ENCODE measurements at places on chromosomes 1 and 21.
A peak's percentile ranks its signal among the peaks of the same experiment; 100 is the strongest.

- DNase-seq: no peak
These were observed 41.2 kb upstream of the CR1L start for GRCh38 chr1:207603777-207604176.

- DNase-seq: no peak
These were observed 87.7 kb upstream of the C1orf174 start for GRCh38 chr1:3987669-3988235.

DNA sequence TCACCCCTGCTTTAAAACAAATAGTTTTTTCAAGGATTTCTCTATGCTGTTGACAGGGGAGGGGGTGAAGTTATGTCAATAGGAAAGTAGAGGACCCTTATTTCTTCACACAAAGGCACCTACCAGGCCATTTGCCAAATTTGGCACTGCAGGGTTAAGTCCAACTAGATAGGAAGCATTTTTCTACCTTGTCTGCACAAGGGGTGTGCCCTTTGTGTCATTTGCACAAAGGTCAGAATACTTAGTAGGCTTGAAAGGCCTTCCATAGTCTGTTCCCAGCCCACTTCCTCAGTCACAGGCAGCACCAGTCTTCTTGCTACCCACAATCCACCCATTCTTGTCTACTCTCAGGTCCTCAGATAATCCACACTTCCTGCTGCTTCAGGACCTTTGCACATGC is 7.0 kb downstream of the TACSTD2 start:
- no peak for DNase-seq

DNA sequence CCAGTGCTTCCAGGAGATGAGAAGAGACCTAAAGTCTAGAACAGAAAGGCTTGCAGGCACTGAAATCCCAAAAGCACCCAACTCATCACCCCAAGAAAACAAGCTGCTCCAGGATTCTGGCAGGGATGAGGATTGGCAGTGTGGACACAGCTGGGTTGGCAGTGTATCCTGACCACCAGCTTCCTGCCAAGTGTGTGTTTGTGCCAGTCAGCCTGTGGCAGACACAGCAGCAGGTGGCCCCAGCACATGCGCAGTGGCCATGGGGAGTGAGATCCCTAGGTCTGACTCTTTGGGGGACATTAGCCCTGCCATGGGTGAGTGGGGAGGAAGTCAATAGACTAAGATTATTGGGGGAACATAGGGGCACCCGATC is 8.7 kb upstream of the SNAPIN start:
- no peak for DNase-seq

DNA sequence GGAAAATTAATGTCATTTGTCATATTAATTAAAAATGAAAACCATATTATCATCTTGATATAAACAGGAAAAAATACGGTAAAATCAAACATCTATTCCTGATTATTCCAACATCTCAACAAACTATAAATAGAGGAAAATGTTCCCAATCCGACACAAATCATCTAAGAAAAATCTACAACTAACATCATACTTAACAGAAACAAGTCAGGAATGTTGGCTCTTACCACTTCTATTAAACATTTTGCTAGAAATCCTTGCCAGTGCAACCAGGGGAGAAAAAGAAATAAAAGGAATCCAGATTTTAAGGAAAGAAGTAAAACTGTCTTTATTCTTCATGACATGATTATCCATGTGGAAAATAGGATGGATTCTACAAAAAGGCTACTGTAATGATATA is 77.0 kb upstream of the IRF2BP2 start:
- DNase-seq: no peak

DNA sequence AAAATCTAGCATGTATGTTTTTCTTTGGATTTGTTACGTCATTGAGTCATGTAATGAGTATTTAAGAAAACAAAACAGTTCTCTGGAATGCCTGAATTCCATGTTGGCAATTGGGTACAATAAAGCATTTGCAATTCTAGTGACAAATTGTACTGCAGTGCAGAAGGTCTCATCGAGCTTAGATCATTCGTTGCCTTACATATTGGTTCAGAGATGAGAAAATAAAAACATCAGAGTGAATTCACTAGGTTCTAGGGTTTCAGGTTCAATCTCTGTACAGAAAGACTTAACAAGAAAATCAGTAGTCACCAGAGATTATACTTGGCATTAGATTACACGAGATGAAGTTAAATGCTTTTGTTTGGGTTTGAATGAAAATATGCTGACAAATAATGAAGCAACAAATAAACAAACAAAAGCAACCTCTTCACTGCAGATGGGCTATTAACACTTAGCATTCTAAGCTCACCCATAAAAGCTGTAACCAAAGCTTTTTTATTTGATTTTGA is 124.7 kb downstream of the RYR2 start:
- no peak for DNase-seq

- DNase-seq: no peak
These were observed 473 bp upstream of the BRDT start for GRCh38 chr1:91948501-91949355.

DNA sequence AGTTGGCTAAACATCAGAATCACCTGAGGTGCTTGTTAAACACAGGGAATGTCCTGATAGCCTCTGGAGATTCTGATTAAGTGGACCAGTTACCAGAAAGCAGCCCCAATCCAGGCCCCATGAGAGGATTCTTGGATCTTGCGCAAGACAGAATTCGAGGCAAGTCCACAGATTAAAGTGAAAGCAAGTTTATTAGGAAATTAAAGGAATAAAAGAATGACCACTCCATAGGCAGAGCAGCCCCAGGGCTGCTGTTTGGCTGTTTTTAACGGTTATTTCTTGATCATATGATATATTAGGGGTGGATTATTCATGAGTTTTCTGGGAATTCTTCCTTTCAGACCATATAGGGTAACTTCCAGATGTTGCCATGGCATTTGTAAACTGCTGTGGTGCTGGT is 176.2 kb downstream of the ROR1 start:
- DNase-seq: no peak

DNA sequence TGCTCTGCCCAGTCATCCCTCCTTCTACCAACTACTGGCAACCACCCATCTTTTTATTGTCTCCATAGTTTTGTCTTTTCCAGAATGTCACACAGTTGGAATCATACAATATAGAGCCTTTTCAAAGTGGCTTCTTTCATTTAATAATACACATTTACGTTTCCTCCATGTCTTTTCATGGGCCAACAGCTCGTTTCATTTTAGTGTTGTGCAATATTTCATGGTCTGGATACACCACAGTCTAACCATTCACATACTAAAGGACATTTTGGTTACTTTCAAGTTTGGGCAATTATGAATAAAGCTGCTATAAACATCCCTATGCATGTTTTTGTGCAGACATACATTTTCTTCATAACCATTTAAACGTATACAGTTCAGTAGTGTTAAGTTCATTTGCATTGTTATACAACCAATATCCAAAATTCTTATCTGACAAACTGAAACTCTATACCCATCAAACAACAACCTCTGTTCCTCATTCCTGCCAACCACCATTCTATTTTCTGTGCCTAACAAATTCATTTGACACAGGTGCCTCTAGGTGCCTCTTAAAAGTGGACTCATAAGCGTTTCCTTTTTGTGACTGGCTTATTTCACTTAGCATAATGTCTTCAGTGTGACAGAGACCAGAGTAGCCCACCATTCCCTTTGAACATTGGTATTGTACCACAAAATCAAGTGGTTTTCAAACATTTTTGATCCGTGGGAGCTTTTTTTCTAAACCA is 138.1 kb downstream of the NR5A2 start:
- no peak for DNase-seq

DNA sequence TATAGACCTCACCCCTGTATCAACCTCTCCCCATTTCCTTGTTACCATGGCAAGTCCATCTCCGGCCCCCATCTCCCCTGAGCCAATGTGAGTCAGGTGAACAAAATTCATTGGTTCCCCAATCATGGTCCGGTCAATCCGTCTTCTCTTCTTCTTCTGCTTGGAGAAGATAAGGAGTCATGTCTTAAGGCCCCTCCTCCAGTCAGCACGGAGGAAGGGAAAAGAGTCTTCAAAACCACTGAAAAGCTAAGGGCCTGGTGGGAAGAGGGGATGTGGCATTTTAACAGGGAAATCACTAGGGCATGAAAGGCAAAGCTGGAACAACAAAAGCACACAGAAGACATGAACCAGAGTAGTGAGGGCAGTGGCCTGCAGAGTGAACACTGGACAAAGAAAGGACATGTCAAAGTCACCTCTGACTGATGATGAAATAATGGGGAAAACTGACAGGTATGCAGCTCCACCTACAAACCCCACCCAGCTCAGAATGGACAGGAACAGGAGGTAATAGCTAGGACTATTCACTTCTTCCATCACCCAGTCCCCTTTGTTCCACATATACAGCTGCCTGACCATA is 4.4 kb downstream of the CDC42SE1 start:
- no peak for DNase-seq

DNA sequence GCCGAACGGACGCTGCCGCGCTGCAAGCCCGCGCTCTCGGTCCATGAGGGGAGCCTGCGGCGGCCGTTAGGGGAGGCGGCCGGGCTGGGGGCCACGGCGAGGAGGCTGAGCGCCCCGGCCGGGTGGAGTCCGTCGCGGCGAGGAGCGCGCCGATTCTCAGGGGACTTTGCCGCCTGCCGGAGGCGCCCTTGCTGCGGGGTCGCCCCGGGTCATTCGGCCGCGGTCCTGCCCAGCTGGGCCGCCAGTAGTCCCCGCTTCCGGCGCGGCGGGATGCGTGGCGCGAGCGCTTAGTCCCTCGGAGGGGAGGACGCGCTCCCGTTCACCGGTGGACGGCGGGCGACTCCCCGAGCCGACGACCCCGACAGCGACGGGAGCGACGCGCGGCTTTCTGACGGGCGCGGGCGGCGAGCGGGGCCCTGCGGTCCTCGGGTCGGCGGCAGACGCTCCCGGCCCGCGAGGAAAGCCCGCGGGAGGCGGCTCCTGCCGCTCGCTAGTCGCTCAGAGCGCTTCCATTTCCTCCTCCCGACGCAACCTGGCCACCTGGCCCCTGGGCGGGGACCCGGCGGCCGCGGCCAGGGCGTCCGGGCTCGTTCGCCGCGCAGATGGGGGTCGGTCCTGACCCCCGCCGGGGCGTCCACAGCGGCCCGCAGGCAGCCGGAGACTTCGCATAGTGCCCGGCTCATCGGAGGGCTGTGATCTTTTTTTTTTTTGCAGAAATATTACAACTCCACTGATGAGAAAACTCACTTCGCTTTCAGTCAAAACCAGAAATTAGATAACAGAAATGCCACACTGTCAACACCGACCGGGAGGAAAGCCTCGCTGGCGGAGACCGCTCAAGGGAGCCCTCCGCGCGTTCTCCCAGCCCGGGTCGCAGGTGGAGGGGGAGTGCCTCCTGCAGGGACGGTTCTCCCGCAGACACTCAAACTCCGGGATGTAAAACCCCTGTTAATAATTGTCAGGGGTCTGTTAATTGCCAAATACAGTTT is 641 bp upstream of the ZBTB21 start:
- peak; percentile 21 for DNase-seq

DNA sequence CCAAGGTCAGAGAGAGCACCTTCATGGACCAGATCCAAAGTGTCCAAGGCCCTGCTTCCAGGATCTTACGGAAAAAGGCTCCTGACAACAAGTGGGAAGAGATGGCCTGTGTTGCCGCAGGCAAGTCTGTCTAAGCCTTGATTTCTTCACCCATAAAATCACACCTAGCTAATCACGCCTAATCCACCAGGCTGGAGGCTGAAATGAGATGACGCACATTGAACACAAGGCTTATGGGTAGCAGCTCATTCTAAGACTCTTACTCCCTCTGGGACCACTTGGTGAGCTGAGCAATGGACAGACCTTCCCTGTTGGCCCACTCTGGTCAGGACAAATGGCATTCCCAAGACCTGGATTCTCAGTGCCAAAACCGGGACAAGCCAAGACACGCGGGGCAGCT is 38.2 kb downstream of the GRIK3 start:
- no peak for DNase-seq

GRCh38 chr1:59025201-59025600 is 241.4 kb upstream of the JUN start:
- no peak for DNase-seq

DNA sequence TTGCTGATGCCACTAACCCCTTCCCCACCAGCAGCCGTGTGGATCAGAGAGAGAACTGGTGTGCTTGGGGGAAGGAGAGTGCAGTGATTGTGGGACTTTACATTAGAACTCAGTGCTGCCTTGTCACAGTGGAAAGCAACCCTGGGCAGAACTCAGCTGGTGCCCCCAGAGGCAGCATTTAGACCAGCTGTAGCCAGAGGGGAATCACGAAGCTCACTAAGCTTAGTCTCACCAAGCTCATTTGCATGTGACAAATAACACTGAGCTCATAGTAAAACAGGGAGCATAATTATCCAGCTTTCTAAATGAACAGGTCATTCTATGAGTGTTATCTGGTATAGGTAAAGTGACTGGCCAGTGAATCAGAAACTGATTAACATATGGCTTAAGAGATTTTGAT is 9.8 kb upstream of the SMAP2 start:
- no peak for DNase-seq

DNA sequence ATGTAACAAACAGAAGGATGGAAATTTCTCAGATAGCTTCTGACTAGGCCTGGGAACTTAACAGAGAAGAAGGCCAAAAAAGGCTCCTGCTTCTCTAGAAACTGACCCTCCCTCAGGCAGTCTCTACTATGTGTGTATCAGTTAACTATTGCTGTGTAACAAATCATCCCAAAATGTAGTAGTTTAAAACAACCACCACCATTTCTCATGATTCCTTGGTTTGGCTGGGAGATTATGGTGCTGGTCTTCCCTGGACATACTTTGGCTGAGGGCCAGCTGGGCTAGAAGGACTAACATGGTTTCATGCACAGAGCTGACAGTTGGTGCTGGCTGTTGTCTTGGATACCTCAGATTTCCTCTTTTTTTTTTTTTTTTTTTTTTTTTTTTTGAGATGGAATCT is 26.2 kb upstream of the CNN3 start:
- DNase-seq: no peak

GRCh38 chr21:32207406-32207716 is 71.5 kb downstream of the MIS18A start:
- DNase-seq: no peak

Measured in HTR-8/SVneo (cell line).